ENCODE measurements at places on chromosomes 5 and 9. TPM values are rescaled to one million over a fixed set of nuclear protein-coding genes. Genes with fewer than 3 reads are reported as not detected.

RGS14 gene
- 38.3 TPM for total RNA-seq

SHOC1 gene
- 1.4 TPM for total RNA-seq

SAXO1 gene
- not detected for total RNA-seq

PCDHB14 gene
- total RNA-seq: 6.9 TPM

DNA sequence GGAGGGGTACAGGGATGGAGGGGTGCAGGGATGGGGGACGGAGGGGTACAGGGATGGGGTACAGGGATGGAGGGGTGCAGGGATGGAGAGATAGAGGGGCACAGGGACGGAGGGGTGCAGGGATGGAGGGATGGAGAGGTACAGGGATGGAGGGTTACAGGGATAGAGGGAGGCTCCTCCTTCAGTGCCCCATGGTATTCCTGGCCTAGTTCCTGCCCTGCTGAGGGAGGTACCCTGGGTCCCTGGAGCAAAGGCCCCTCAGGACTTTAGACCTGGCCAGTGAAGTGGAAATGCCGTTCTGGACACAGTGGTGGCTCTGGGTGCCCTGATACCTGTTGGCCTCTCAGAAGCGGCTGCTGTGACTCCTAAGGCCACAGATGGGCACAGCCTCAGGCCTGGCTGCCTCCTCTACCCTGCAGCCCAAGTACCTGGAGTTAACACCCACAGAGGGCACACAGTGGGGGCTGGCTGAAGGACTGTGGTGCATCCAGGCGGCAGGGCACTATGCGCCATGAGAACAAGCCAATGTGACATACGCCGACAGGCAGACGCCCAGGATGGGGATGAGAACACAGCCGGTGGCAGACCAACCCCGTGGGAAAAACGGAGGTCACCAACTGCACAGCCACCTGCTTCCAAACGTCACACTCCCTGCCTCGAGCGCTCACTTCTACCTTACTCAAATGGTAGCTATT, 8.4 kb downstream of the PTGES2 start:
- no peak for DNase-seq

DNA sequence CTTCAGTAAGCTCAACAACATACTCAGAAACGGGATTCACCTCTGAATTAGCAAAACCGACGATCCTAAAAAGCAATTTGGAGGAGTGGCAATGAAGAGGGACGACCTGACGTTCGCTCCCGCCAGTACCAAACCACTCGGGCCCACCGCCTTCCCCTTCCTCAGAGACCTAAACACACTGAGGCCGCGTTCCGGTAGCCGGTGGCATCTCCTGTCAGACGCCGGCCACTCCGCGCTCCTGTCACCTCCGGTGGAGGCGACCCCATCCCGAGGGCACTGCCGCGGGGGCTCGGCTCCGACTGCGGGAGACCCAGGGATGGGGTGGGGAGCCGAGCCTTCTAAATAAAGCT, 617 bp downstream of the PPP6C start:
- peak; percentile 90 for DNase-seq

GRCh38 chr5:129656952-129657351, 90.9 kb upstream of the MINAR2 start:
- DNase-seq: no peak

- DNase-seq: no peak
These were observed 44.8 kb downstream of the LURAP1L start for GRCh38 chr9:12819436-12820185.

- no peak for DNase-seq
These were observed 20.1 kb downstream of the DOCK2 start for GRCh38 chr5:169657127-169657526.

GRCh38 chr9:85302938-85303756, 438.6 kb downstream of the AGTPBP1 start:
- DNase-seq: no peak

DNA sequence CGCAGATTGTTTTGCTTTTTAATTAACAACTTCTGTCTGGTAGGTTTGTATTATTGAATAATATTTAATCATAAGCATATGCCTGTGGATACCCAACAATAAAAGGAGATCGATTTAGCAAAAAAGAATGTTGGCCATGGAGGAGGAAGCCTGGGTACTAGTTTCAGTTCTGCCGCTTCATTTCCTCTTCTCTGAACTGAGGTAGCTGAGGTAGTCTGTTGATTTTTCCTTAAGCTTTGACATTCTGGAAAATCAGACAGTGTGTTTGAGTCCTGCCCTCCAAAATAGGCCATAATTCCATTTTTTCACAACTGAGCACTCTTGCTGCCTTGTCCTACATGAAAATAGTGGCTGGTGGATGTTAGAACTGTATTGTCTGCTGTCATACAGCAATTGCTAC, 6.0 kb upstream of the GPR21 start:
- no peak for DNase-seq
